ENCODE measurements at places on chromosomes 5 and 9. TPM values are rescaled to one million over a fixed set of nuclear protein-coding genes. Genes with fewer than 3 reads are reported as not detected.

The CCDC183 gene
- 0.85 TPM for polyA plus RNA-seq

- no peak for DNase-seq
These were observed 434.7 kb upstream of the ZNF608 start for GRCh38 chr5:125181159-125181558.

The C8G gene
- 1.2 TPM for polyA plus RNA-seq

- peak; percentile 82 for DNase-seq
These were observed 1.9 kb upstream of the SQSTM1 start for GRCh38 chr5:179818746-179819295.

DNA sequence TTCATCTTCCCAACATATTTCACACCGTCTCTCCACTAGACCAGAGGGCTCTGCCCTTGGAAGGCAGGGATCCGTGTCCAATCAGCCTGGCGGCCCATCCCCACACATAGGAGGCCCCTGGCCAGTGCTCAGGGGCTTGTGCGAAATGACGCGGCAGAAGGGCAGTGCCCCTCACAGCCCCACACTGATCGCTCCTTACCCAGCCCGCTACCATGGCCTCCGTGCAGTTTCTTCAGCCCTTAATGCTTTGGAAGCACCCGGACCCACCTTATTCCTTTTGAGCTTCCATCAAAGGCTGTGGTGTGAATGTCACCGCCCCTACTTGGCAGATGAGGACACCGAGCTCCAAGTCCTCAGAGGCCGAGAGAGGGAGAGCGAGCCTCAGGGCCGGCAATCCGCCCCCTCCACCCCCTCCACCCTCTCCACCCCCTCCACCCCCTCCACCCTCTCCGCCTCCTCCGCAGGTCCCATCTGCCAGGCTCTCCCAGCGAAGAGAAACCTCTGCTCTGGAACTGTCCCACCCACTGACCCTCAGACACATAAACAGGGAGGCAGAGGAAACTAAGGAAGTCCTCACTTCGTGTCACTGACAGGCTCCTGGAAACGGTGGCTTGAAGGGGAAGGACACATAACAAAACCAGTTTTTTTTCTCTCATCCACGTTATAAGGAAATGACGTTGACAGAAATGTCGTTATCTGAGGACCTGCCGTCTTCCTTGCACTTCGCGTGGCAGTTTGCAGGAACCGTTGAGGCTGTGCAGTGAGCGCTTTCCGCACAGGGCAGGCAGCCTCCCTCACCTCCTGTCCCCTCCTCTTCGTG is 13.9 kb downstream of the QSOX2 start:
- no peak for DNase-seq

The BTNL3 gene
- polyA plus RNA-seq: 0.04 TPM

- peak; percentile 93 for DNase-seq
These were observed at the start of gene C5orf15 for GRCh38 chr5:133968204-133968980. Gene C5orf15 (minus strand): TSS chr5:133968625. CDS start chr5:133968584, 41 bp downstream.

- DNase-seq: no peak
These were observed 177.8 kb upstream of the PCSK5 start for GRCh38 chr9:75712700-75713099.

GRCh38 chr9:20030221-20030620 is 241.4 kb upstream of the SLC24A2 start:
- no peak for DNase-seq

The MELK gene
- 0.44 TPM for polyA plus RNA-seq
